ENCODE measurements at places on chromosomes 1 and 21.

GRCh38 chr1:67586596-67586995 is 98.4 kb upstream of the GADD45A start:
- DNase-seq: no peak

GRCh38 chr1:31779687-31780086 is 15.5 kb upstream of the ADGRB2 start:
- DNase-seq: no peak

GRCh38 chr21:29335720-29336119 is 37.0 kb downstream of the BACH1 start:
- no peak for DNase-seq

DNA sequence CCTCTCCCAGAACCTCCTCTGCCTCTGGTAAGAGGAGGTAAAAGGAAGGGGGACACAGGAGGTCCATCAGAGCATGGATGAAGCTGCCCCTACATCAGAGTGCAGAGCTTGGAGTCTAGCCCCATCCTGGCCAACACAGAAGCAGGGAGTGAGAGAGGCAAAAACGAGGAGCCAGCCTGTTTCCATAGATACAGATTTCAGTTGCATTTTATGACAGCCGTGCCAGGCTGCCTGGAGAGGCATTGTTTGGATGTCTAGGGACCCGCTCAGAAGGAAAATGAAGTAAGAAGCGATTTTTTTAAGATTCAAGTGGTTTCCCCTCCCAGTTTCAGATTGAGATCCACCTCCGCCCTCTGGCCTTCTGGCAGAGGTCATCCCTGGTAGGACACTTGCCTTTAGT is 11.5 kb upstream of the GJA8 start:
- no peak for DNase-seq

- no peak for DNase-seq
Measured at GRCh38 chr1:86421601-86422280, 2.2 kb upstream of the CLCA2 start.

GRCh38 chr1:228472655-228473054 is 14.5 kb upstream of the RNF187 start:
- no peak for DNase-seq

- no peak for DNase-seq
Measured at GRCh38 chr1:192547501-192547900, 28.1 kb upstream of the RGS1 start.

Measured in activated naive CD4-positive, alpha-beta T cell (primary cell).